Smooth muscle cell of trachea (primary cell): ENCODE measurements at places on chromosomes 1 and 21. TPM values are rescaled to one million over a fixed set of nuclear protein-coding genes. Genes with fewer than 3 reads are reported as not detected.

Gene HIVEP3
- 0.17 and 0.29 TPM in 2 replicates for total RNA-seq

Gene FAM151A
- total RNA-seq, result not detected in 2 replicates

Gene RAB42
- 10.6 and 12.2 TPM in 2 replicates for total RNA-seq

Gene FCER1G
- 0.58 TPM in 1 of 2 replicates, not detected in the other for total RNA-seq

Gene RGS8
- under 0.01 TPM in 1 of 2 replicates, not detected in the other for total RNA-seq

Gene NUF2
- total RNA-seq, result 3.5 and 29.7 TPM in 2 replicates
